Effector memory CD8-positive, alpha-beta T cell (primary cell): ENCODE measurements at places on chromosomes 1 and 21.
A peak's percentile ranks its signal among the peaks of the same experiment; 100 is the strongest.

- DNase-seq: no peak
These were observed 28.9 kb upstream of the HPDL start for GRCh38 chr1:45297666-45298356.

DNA sequence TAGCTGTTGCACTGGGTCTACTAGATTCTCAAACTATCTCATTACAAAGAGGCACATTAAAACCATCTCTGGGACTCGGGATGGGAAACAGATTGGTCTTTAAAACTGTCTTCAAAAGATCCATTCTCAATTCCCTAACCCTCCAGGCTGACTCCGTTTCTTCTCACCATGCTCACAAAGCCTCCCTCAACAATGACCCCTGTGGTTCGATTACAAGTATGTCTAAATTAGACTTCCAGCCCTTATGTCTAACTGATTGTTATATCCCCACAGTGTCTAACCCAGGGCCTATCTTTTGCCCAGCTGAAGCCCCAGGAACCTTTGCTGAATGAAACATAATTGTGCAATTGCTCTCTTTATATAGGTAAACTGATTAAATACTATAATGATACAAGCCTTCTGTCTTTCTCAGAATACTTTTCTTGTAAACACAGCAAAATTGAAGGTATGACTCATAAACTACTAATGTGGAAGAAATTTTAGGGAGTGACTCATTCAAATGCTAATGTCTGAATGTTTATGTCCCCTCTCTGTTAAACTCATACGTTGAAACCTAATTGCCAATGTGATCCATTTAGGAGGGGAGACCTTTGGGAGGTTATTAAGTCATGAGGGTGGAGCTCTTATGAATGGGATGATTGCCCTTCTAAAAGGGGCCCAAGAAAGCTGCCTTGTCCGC, 65.6 kb upstream of the DAB1 start:
- DNase-seq: no peak

GRCh38 chr1:4089421-4090175, 189.5 kb upstream of the C1orf174 start:
- no peak for DNase-seq

GRCh38 chr1:154767315-154768240, 102.5 kb downstream of the KCNN3 start:
- no peak for DNase-seq

DNA sequence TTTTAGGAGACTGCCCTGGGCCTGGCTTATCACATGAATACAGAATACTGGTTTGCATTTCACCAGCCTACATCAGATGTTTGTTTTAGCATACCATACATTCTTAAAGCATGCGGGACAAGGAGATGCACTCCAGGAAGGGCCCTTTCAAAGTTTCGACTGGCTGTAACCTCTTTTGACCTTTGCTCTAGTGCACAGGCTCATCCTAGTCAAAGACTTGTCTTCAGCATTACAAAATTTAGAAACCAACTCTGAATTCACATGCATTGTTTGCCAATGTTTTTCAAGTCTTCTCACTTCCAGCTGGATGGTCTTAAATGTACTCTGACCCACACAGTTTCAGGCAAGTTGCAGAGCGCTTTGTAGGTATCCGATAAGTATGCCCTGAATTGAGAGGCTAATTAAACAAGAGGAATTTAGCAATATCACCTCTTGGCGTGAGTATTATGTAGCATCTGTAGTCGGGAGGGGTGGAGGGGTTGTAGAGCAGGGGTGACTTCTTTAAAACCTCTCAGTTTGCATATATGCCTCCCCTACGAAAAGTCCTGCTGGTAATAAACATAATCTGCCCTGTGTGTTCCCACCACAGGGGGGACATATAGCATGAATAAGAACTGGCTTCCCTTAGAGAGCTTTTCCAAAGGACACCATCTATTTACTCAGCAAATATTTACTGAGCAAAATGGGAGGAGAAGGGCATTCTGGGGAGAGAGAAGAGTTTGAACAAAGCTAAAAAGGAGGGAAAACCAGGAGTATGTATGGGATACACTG, 24.4 kb upstream of the AHCYL1 start:
- DNase-seq: no peak

DNA sequence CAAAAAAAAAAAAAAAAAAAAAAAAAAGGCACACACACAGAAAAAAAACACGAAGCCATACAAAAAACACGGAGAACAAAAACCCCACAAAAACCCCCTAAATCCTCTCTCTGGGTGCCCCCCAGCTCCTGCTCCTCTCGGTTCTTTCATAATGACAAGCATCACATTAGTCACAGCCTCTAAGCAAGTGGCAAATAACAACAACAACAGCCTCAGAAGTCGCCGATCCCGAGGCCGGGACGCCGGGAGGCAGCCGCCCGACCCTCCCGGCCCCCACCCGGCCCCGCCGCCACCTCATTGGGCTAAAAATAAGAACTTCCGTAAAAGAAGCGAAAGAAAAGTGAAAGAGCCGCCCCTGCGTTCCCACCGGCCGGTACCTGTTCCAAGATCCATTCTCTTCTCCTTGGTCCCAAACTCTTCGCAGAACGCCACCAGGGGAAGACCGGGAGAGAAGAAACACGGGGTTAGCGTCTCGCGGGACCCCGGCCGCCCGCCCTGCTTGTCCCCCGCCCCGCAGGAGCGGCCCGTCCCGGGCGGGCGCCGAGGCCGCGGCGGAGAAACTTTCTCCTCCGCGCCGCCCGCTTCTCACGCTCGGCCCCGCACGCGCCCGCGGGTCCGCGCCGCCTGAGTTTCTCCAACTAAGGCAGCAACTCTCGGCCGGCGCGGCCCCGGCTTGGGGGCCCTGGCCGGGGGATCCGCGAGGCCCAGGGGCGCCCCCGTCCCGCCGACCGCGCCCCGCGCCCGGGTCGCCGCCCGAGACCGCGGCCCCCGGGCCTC, 102.8 kb downstream of the CASZ1 start:
- peak; percentile 39 for DNase-seq

DNA sequence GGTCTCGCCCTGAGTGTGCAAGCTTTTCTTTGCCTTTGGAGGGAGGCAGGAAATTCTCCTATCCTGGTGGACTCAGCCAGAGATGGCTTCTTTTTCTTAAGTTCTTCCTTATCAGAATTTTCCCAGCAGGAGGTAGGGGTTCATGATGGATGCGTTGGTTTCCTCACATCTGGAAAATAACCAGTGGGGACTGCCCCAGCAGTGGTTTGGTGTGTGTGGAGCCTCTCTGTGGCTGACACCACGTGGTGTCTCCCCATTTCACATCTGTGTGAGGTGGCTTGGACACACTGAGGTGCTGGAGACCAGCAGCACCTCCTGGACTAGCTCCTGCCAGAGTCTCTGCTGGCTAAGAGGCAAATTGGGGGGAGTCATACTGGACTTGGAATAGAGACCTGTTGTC, 32.6 kb downstream of the B3GALT5 start:
- DNase-seq: no peak

GRCh38 chr1:210233495-210234328, 1.1 kb downstream of the SERTAD4 start:
- no peak for DNase-seq

DNA sequence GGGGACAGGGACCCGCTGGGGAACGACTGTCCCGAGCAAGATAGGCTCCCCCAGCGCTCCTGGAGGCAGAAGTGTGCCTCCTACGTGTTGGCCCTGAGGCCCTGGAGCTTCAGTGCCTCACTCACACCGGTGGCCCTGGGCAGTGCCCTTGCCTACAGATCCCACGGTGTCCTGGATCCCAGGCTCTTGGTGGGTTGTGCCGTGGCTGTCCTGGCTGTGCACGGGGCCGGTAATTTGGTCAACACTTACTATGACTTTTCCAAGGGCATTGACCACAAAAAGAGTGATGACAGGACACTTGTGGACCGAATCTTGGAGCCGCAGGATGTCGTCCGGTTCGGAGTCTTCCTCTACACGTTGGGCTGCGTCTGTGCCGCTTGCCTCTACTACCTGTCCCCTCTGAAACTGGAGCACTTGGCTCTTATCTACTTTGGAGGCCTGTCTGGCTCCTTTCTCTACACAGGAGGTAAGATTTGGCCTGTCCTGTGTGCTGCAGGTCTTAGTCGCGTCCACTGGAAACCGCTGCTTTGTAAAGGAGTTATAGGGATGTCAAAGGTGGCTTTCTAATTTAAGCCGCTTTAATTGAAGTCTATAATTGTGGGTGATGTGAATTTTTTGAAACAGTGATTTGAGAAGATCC, 717 bp downstream of the UBIAD1 start:
- no peak for DNase-seq
